ENCODE measurements at places on chromosomes 1 and 21. TPM values are rescaled to one million over a fixed set of nuclear protein-coding genes. Genes with fewer than 3 reads are reported as not detected.

CASQ2 gene
- not detected for total RNA-seq

KCNA3 gene
- not detected for total RNA-seq

RBP7 gene
- 5.8 TPM for total RNA-seq

FAM72D gene
- 6.1 TPM for total RNA-seq

DMRTA2 gene
- total RNA-seq, result 0.13 TPM

CXADR gene
- 6.3 TPM for total RNA-seq

LORICRIN gene
- total RNA-seq, result not detected

ADGRL4 gene
- total RNA-seq, result not detected

TMEM240 gene
- total RNA-seq, result 0.43 TPM

GJB5 gene
- 0.13 TPM for total RNA-seq

RGS13 gene
- total RNA-seq, result not detected

OLFML3 gene
- total RNA-seq, result 3.7 TPM

S100A9 gene
- total RNA-seq, result 0.65 TPM

TAF12 gene
- total RNA-seq, result 15.1 TPM

JAK1 gene
- 118 TPM for total RNA-seq

AMPD1 gene
- not detected for total RNA-seq

PRAMEF25 gene
- total RNA-seq, result not detected

MAN1C1 gene
- total RNA-seq, result 0.25 TPM

RIMS3 gene
- 0.97 TPM for total RNA-seq

SYCP1 gene
- total RNA-seq, result not detected

BTG2 gene
- total RNA-seq, result 10.2 TPM

DNAJC6 gene
- total RNA-seq, result 4.9 TPM

TMIGD3 gene
- total RNA-seq, result not detected

LMNA gene
- total RNA-seq, result 685 TPM

TRIM67 gene
- 0.21 TPM for total RNA-seq

CFHR1 gene
- total RNA-seq, result not detected

PADI1 gene
- 2.3 TPM for total RNA-seq

TNFRSF9 gene
- 3.4 TPM for total RNA-seq

RIPPLY3 gene
- total RNA-seq, result 0.56 TPM

DTL gene
- 22.6 TPM for total RNA-seq

SPRR2B gene
- total RNA-seq, result not detected

FCGR3A gene
- not detected for total RNA-seq

SPRR1B gene
- not detected for total RNA-seq

TNFSF18 gene
- total RNA-seq, result not detected

ST6GALNAC3 gene
- 0.68 TPM for total RNA-seq

TMOD4 gene
- not detected for total RNA-seq

C4BPA gene
- total RNA-seq, result 0.58 TPM

OR2L3 gene
- total RNA-seq, result not detected

ACKR1 gene
- not detected for total RNA-seq

DCDC2B gene
- not detected for total RNA-seq

OLFML2B gene
- 0.35 TPM for total RNA-seq

PLPPR5 gene
- not detected for total RNA-seq

ANGPTL1 gene
- total RNA-seq, result not detected

LAMC2 gene
- total RNA-seq, result 29.6 TPM

OXCT2 gene
- total RNA-seq, result 0.38 TPM

LCE1C gene
- not detected for total RNA-seq

CRYBG2 gene
- 1.6 TPM for total RNA-seq

CD247 gene
- total RNA-seq, result not detected

LINGO4 gene
- total RNA-seq, result not detected

OR2M3 gene
- not detected for total RNA-seq

PGLYRP3 gene
- not detected for total RNA-seq

NECAP2 gene
- total RNA-seq, result 40.4 TPM

SVBP gene
- total RNA-seq, result 16.0 TPM

GJA4 gene
- total RNA-seq, result not detected

DENND2D gene
- 1.1 TPM for total RNA-seq

TINAGL1 gene
- 0.50 TPM for total RNA-seq

PLA2G2D gene
- total RNA-seq, result not detected

BMP8A gene
- 0.29 TPM for total RNA-seq

SLC6A17 gene
- total RNA-seq, result 5.6 TPM

Data from A549 treated with CpdA at 1 μM for 4 hours (cell line).